Breast epithelium (tissue), 4 donors: ENCODE measurements at places on chromosomes 4 and X. TPM values are rescaled to one million over a fixed set of nuclear protein-coding genes. Genes with fewer than 3 reads are reported as not detected.
A peak's percentile ranks its signal among the peaks of the same experiment; 100 is the strongest.

- no peaks in the 10 kb centered on the region for H3K4me1 ChIP-seq
- H3K27ac ChIP-seq: no peak overlapping the region
- H3K27me3 ChIP-seq: no peaks in the 10 kb centered on the region
- DNase-seq: no peak
- no peak overlapping the region for H3K4me3 ChIP-seq
Measured at GRCh38 chrX:141396536-141396935, 154.2 kb upstream of the SPANXC start.

- no peak overlapping the region for H3K27ac ChIP-seq
- DNase-seq: no peak
- H3K4me1 ChIP-seq: no peaks in the 10 kb centered on the region
- peaks cover 18% of the 10 kb centered on the region for H3K27me3 ChIP-seq
Measured at GRCh38 chrX:63934160-63934559, 149.1 kb upstream of the ARHGEF9 start.

DNA sequence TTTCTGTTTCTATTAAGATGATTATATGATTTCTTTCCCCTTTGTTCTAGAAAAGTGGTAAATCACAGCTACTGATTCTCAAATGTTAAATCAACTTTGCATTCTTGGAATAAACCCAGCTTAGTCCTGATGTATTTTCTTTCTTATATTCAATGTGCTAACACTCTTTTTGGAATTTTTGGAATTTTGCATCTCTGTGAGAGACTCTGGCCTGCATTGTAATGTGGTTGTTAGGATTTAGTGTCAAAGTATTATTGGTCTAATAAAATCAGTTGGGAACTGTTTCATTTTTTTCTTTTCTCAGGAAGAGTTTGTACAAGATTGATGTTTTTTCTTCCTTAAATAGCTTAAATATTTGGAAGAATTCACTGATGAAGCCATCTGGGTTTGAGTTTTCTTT lies 109.6 kb downstream of the KIT start:
- no peak overlapping the region for H3K4me3 ChIP-seq
- DNase-seq: no peak
- no peaks in the 10 kb centered on the region for H3K36me3 ChIP-seq

TMPRSS11E gene
- total RNA-seq: 1.3 TPM

GLRB gene
- 11.8 TPM for total RNA-seq

XAGE2 gene
- not detected for total RNA-seq

HMGN5 gene
- 4.3 TPM for total RNA-seq

GRCh38 chr4:182273191-182273935 lies 30.2 kb downstream of the TENM3 start:
- no peaks in the 10 kb centered on the region for H3K27me3 ChIP-seq
- no peak for DNase-seq
- no peak overlapping the region for H3K4me3 ChIP-seq
- H3K36me3 ChIP-seq: no peaks in the 10 kb centered on the region

DNA sequence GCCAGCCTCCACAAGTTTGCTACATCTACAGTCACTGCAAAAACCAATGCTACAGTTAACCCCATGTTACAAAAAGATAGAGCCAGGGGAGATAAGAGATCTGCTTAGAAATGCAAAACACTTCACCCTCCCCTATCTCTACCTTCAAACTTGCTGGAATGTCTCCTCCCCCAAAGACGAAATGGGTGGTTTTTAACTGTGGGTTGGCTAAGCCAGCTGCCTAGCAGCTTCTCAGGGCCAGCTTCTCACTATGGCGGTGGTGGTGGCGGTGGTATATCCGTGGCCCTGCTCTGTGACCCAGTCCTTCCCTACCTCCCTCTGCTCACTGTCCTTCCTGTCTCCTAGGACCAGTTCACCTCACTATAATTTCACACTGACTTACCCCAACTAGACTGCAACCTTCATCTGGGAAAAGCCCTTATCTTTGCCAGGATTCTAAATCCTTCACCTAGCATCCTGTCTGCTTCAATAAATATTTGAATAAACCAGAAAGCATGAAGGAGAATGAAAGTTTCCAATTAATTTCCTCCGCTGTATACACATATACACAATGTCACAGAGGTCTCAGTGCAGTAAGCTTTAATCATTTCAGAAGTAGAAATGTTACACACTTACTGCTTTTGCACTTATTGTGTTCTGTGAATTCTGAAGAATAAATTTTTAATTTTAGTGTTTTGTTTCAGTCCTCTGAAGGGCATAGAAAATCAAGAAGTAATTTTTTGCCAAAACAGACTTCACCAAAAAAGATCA lies 46.3 kb downstream of the SH3KBP1 start:
- H3K4me3 ChIP-seq: no peak overlapping the region
- H3K36me3 ChIP-seq: no peaks in the 10 kb centered on the region
- DNase-seq: no peak
- H3K27ac ChIP-seq: no peak overlapping the region
- peaks cover 25% of the 10 kb centered on the region for H3K27me3 ChIP-seq
- H3K4me1 ChIP-seq: no peaks in the 10 kb centered on the region

GRCh38 chr4:182280436-182281111 lies 37.4 kb downstream of the TENM3 start:
- H3K4me3 ChIP-seq: no peak overlapping the region
- no peak overlapping the region for H3K27ac ChIP-seq
- no peaks in the 10 kb centered on the region for H3K27me3 ChIP-seq
- DNase-seq: no peak
- H3K36me3 ChIP-seq: no peaks in the 10 kb centered on the region

AMTN gene
- not detected for total RNA-seq

DNA sequence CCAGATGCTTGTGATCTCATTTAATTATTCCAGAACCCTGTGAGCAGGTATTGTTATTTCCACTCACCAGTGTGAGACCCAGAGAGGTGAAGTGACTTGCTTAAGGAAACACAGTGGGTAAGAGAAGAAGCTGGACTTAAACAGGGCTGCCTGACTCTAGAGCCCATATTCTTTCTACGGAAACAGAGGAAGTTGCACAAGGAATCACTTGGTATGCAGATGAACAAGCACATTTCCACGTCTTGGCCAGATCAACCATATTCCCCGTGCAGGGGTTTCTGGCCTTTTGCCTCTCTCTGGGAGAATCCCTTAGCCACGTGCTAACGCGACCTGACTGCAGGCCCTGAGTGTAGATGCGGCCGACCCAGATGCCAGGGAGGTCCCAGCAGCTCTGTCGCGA lies 195.5 kb upstream of the ATP6AP2 start:
- no peaks in the 10 kb centered on the region for H3K27me3 ChIP-seq
- no peaks in the 10 kb centered on the region for H3K36me3 ChIP-seq
- H3K4me3 ChIP-seq: no peak overlapping the region
- no peaks in the 10 kb centered on the region for H3K4me1 ChIP-seq
- no peak for DNase-seq
- H3K27ac ChIP-seq: no peak overlapping the region

- H3K36me3 ChIP-seq: no peaks in the 10 kb centered on the region
- no peak for DNase-seq
- no peaks in the 10 kb centered on the region for H3K27me3 ChIP-seq
- no peak overlapping the region for H3K4me3 ChIP-seq
- H3K27ac ChIP-seq: no peak overlapping the region
Measured at GRCh38 chrX:11913001-11913400, 155.0 kb downstream of the MSL3 start.

DNA sequence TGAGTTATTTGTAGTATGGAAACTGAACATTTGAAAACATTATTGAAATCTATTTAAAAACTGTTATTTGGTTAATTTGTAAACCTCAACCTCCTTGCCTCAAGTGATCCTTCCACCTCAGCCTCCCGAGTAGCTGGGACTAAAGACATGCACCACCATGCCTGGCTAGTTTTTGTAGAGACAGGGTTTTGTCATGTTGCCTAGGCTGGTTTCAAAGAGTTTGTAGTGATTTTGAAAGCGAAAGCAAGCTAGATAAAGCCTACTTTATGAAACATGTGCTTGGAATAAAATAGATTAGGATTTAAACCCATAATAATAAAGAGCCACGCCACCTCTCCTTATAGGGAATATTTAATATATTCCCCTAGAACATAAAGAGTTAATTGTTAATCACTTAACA lies 23.5 kb downstream of the ARSJ start:
- no peaks in the 10 kb centered on the region for H3K27me3 ChIP-seq
- no peak for DNase-seq
- H3K27ac ChIP-seq: no peak overlapping the region
- no peaks in the 10 kb centered on the region for H3K4me1 ChIP-seq

DNA sequence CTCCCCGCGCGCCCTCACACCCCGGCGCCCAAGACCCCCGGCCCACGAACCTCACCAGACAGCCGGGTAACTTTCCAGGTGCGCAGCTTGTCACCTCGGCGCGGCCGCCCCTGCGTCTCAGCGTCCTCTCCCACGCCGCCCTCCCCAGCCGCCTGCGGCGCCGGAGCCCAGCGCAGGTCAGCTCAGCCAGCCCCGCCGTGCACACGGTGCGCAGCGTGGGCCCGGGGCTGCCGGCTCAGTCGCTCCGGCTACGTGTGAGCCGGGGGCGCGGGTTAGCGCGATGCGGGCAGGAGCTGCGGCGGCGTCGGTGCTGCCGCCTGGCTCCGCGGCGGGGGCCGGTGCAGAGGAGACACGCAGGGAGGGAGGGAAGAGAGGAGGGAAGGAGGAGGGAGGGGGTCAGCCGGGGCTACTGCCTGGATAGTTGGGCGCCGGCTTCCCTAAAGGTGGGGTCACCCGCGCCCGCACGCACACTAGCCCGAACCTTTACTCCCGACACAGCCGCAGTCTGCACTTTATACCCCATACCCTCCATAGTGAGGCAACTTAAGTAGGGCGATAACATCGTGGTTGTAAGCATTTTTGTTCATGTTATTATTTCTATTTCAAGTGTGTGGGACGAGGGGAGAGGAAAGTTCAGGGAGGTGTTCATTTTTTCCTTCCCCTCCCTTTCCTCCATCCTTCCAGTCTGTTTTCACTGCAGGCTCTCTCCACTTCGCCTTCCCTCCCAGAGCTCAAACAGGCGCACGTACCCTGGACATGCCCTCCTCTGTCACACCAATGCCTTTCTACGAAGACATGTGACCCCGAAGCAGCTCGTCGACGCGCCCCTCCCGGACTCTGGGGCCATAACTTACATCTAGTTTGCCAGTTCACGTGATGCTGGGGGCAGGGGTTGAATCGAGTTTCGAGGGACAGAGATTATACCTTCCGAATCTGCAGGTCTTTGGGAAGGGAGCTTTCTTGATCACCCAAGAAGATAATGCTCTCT lies at the start of gene PRKG2:
Gene PRKG2 (minus strand): TSS at position 342 of the 988 bp plus-strand sequence. CDS start 10,175 bp downstream, outside the sequence.
- no peaks in the 10 kb centered on the region for H3K27me3 ChIP-seq
- H3K27ac ChIP-seq: no peak within 1 kb of the TSS
- H3K36me3 ChIP-seq: no peaks in the 10 kb centered on the region
- H3K4me3 ChIP-seq: peak within 1 kb of the TSS; percentile 47

DNA sequence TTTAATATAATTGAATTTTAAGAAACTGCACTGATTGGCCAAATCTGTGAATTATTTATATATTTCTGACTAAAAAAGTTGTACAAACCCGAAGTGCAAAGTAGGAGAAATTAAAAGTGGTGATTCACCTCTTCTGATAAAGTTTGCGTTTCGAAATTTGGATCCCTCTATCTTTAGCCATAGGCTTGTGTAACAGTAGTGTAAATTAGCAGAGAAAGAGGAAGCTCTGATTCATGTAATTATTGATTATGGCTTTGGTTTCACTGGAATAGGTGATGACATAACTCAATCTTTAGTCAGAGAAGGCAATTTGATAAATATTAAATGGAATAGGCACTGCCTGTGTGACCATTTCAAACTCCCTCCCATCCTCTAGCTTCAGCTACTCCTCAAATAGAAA lies 717.8 kb upstream of the PCDH7 start:
- no peaks in the 10 kb centered on the region for H3K27me3 ChIP-seq
- H3K4me1 ChIP-seq: no peaks in the 10 kb centered on the region
- H3K36me3 ChIP-seq: no peaks in the 10 kb centered on the region
- H3K4me3 ChIP-seq: no peak overlapping the region

- H3K27me3 ChIP-seq: no peaks in the 10 kb centered on the region
- H3K4me1 ChIP-seq: no peaks in the 10 kb centered on the region
- no peaks in the 10 kb centered on the region for H3K36me3 ChIP-seq
- DNase-seq: no peak
- H3K27ac ChIP-seq: no peak overlapping the region
- H3K4me3 ChIP-seq: no peak overlapping the region
Measured at GRCh38 chrX:29531336-29531735, 684.0 kb upstream of the MAGEB2 start.

DNA sequence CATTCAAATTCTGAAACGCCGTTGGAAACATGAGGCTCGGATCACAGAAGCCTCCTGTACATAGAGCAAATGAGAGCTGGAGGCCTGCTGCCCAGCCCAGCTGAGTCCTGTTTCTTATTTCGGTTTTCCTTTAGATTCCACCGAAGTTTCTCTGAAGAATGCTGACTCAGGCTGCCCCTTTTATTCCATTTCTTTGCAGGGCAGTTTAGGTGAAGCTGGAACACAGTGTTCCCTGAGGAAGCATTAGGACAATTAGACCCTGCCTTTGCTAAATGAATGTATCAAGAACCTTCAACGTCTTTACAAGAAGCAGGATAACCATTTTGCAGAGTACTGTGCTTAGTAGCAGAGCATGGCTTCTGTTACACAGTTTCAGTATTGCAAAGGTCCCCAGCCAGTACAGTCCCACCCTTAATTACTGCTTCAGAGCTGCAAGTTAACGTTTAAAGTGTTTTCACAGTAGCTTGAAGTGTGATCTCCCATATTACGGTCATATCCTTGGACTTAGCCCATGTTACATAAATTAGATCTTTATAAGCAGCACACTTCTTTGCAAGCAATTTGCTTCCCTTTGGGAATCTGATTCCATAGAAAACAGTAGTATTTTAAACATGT lies 117.0 kb downstream of the TBL1X start:
- DNase-seq: no peak
- no peak overlapping the region for H3K4me3 ChIP-seq
- H3K27ac ChIP-seq: no peak overlapping the region
- H3K36me3 ChIP-seq: no peaks in the 10 kb centered on the region
- H3K4me1 ChIP-seq: no peaks in the 10 kb centered on the region

GRCh38 chr4:185644408-185644807 lies 109.1 kb upstream of the PDLIM3 start:
- H3K27ac ChIP-seq: no peak overlapping the region
- no peak for DNase-seq
- no peaks in the 10 kb centered on the region for H3K27me3 ChIP-seq
- no peaks in the 10 kb centered on the region for H3K4me1 ChIP-seq
- no peaks in the 10 kb centered on the region for H3K36me3 ChIP-seq

DNA sequence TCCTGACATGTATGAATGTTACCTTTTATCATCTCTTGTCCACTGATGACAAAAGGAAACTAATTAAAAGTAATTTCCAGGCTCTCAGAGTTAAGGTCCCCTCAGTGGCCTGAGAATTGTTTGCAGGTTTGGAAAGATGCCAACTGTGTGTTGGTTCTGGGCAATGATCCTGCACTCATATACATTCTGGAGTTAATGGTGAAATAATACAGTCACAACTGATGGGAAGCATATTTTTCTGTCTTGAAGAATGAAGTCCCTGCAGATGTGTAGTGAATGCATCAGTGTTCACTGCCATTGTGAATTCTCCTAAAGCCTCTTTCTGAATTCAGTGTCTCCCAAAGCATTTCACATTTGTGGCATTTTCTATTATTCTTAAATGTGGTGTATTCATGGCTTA lies 238.1 kb upstream of the PPP1R2C start:
- no peaks in the 10 kb centered on the region for H3K36me3 ChIP-seq
- no peak overlapping the region for H3K4me3 ChIP-seq
- no peak for DNase-seq
- no peaks in the 10 kb centered on the region for H3K4me1 ChIP-seq
- no peaks in the 10 kb centered on the region for H3K27me3 ChIP-seq

SSX1 gene
- total RNA-seq: not detected

- DNase-seq: no peak
- H3K27me3 ChIP-seq: no peaks in the 10 kb centered on the region
- H3K4me1 ChIP-seq: no peaks in the 10 kb centered on the region
- no peak overlapping the region for H3K4me3 ChIP-seq
- H3K36me3 ChIP-seq: no peaks in the 10 kb centered on the region
- no peak overlapping the region for H3K27ac ChIP-seq
Measured at GRCh38 chr4:179095585-179096221, 1653.5 kb upstream of the AGA start.
